ENCODE measurements at places on chromosomes 12 and 14.

GRCh38 chr14:75126121-75126544, 715 bp downstream of the NEK9 start:
- DNase-seq: no peak

- DNase-seq: no peak
These were observed 38.7 kb upstream of the TBX5 start for GRCh38 chr12:114444422-114445279.

DNA sequence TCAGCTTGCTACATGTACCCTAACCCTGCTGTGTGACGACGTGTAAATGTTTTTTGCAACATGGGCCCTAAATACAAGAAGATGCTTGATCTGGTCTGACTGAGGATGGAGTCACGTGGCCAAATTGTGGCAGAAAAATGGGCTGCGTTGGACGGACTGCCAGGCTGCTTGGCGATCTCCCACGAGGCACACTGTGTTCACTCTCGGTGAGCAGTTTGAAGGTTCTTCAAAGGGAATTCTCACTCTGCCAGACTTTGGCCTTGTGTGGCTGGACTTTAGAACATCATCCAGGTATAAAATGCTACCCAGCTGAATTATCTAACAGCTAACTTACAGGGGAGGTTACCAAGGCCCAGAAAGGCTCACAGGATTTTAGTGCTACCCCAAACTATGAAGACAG, 85.1 kb downstream of the KDM2B start:
- no peak for DNase-seq

DNA sequence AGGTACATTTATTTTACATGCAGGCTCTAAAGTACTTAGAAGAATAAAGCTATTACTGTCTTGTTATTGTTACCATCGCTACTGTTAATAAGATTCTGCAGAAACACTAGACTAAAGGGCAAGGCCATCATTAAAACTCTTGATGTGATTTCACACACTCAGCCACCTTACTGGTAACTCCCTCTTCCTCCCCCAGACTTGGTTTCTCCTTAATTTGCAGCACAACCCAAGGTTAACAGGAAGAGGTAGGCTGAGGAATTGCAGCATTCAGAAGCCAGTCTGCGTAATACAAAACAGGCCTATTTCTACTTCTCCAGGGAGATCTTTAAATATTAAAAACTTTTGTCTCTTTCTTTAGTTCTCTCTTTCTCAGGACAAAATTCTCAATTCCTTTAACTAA, 210.3 kb downstream of the BTG1 start:
- DNase-seq: no peak

DNA sequence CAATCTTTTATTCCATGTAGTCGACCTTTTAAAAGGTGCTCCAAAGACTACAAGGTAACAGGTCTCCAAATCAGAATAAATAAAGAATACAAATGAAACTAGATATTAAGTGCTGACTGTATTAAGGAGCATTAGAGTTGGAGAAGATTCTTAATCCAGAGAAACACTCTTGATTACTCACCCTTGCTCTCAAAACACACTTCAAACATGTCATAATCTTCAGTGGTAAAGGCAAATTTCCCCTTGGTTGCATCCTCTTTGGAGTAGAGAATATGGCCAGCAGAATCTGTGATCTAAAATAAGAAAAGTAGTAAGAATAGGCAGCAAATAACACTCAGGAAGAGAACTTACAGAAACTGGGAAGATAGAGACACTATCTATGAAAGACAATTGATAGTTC, 24.6 kb downstream of the TMED10 start:
- DNase-seq: no peak

DNA sequence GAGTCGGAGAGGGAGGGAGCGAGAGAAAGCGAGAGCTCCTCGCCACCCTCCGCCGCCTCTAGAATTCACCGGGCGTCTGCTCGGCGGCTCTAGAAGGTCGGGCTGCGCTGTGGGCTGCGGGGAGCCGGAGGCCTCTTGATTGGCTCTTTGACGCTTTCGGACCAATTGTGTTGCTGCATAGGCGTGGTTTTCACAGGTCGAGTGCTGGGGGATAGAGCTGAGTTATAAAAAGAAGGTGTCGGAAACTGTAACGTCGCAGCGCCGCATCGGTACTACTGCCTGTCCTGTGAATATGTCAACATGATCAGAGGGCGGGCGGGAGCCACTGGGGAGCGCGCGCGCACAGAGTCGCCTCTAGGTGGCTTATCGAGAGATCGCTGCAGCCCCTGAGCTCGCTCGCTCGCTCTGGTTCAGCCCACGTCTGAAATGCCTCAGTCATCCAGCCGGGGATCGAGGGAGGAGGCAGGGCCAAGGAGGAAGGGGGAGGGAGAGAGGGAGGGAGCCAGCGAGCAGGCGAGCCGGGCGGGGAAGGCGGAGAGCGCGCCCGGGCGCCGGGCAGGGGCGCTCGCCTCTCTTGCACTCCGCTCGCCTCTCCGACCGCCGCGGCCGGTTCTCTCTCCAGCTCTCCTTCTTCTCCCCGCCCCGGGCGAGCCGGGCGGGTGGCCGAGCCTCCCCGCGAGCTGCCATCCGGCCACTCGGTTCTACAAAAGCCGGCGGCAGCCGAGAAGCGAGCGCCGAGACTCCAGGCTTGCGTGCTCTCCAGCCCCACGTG, at the start of gene TBX3:
Gene TBX3 (minus strand): TSS at position 78 of the 772 bp plus-strand sequence. CDS start 975 bp downstream, outside the sequence.
- DNase-seq: peak; percentile 99

DNA sequence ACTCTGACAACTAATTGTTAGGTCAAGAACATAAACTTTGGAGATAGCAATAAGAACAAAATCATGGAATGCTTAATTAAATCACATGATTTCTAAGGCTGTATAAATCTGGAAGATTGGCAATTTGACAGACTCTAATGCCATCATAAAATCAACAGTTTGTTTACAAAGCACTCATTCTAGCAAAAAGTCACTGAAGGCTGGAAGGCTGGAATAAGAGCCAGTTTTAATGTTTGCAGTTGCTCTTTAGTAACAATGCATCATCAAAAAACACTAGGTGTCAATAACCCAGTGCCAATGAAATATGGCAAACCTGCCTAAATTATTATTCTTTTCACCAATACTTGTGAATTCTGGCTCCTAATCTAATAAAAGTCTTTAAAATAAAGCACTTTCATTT, 65.0 kb downstream of the NUMB start:
- no peak for DNase-seq

GRCh38 chr12:107963635-107964034, 165.5 kb upstream of the WSCD2 start:
- no peak for DNase-seq
